Stimulated activated CD4-positive, alpha-beta T cell treated with anti-CD3 and anti-CD28 coated beads, TNF-alpha, amount 100 ng/mL, for 24 hours (primary cell): ENCODE measurements at places on chromosomes 5 and 9.

DNA sequence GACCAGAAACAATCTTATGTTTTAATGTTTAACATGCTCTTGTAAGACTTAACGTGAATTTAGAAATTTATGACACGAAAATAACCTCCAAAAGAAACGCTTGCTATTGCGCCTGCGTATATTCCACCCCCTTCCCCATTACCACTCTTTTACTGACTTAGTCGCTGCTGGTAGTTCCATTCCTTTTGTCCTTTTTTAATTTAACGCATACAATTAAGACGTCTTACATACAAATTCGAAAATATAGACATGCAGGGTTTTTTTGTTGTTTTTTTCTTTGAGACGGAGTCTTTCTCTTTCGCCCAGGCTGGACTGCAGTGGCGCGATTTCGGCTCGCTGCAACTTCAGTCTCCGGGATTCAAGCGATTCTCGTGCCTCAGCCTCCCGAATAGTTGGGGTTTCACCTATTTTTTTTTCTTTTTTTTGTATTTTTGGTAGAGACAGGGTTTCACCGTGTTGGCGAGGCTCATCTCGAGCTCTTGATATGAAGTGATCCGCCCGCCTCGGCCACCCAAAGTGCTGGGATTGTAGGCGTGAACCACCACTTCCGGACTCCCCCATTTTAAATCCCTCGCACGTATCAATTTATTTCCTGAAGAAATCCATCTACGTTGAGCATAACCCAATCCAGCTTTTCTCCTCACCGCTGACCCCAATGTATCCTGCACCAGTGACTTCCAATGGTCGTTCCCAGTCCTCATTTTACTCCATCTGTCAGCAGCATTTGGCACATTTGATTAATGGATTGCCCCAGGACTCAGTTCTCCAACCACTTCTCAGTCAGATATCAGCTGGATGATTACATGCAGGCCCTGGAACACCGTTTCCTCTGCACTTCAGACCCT is 684 bp upstream of the MED7 start:
- DNase-seq: no peak

DNA sequence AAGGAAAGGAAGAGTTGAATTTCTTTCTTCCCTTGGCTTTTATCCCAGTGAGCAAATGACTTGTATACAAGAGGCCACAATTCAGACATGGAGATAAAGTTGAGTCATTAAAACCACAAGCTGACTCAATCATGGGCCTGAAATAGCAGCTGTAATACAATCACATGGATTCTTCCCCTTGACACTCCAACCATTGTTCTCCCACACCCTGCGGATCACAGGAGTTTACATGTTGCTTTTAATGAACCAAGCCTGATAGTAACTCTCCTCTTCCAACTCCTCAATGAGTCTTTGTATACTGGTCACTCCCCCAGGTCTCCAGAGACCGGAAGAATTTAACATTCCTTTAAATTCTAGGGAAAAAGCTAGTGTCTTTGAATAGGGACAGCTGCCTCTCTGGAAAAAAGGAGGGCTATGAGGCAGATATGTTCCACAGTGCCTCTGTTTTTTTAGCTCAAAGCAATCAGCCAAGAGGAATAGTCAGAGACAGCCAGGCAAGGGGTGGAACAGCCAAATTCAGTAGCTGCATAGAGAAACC is 32.4 kb downstream of the PCDHGC5 start:
- no peak for DNase-seq

GRCh38 chr5:96716716-96717115 is 54.5 kb downstream of the CAST start:
- no peak for DNase-seq

DNA sequence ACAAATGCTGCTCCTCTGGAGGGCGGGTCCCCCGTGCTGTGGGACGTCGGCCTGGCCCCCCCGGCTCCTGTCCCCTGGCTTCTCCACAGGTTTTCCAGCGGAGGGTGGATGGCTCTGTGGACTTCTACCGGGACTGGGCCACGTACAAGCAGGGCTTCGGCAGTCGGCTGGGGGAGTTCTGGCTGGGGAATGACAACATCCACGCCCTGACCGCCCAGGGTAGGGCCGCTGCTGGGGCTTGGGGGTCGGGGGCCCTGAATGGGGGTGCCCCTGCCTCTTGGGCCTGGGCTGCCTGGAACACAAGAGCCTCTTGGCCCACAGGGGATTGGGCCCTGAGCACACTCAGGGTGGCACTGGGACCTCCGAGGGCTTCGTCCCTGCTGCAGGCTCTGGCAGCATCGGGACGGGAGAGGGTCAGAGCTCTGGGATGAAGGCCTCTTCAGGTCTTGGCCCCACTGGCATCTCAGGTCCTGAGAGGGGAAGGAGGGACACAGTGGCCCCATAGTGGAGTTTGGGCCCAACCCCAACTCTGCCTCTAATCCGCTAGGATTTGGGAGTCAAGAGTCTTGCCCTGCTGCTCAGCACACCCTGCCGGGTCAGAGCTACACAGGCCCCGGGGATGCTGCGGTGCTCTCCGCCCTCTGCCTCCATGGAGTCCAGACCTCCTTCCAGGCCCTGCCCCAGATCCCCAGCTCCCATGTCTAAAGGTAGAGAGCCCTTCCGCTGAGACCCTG is 5.2 kb downstream of the FCN2 start:
- DNase-seq: no peak

DNA sequence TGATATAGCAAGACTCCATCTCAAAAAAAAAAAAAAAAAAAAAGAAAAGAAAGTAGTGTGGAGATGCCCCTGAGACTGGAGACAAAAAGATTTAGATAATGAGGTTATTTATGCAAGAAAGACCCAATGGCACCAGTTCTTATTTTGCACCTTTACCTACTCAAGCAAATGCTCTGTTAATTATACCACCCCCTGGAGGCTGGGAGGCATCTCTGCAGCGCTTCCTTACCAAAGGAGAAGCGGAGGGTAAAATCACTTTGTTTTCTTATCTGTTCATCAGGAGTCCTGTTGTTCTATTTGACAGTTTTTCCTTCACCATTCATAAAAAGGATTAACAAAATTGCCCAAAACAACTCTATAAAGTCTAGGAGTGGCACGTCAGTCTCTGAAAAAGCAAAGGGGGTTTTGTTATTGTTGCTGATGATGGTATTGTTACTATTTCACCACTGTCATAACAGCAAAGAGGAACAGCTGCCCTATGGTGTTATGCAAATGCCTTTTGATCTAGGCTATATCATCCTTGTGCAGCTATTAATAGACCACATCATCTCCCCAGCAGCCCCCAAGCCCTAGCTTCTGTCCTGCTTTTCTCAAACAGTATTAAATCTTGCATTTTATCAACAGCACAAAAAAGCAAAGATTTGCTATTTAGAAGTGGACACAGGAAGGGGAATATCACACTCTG is 174.0 kb downstream of the PALM2AKAP2 start:
- DNase-seq: no peak
